ENCODE measurements at places on chromosomes 4 and X.

- peak; percentile 7 for DNase-seq
These were observed 327 bp downstream of the PNPLA4 start for GRCh38 chrX:7926914-7927258.

- DNase-seq, result no peak
These were observed 72.5 kb downstream of the COX7B2 start for GRCh38 chr4:46836584-46836983.

DNA sequence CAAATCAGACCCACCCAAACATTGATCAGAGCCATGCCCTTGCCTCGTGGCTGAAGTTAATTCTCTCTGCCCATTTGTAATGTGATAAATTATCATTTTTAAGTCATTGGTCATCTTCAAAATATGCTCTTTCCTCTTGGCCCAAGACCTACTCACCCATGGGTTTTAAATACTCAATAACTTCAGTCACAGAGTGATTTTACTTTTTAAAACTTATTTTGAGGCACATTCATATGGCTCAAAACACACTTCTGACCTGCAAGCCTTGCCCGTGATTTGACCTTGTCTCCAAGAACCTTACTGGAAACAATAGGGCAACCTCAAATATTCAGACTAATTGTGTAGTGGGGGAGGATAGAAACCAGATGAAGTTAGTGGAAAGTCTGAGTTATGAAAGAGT is 176.2 kb upstream of the LNX1 start:
- no peak for DNase-seq

- DNase-seq, result no peak
These were observed 3.3 kb upstream of the RAB33B start for GRCh38 chr4:139450586-139450985.

DNA sequence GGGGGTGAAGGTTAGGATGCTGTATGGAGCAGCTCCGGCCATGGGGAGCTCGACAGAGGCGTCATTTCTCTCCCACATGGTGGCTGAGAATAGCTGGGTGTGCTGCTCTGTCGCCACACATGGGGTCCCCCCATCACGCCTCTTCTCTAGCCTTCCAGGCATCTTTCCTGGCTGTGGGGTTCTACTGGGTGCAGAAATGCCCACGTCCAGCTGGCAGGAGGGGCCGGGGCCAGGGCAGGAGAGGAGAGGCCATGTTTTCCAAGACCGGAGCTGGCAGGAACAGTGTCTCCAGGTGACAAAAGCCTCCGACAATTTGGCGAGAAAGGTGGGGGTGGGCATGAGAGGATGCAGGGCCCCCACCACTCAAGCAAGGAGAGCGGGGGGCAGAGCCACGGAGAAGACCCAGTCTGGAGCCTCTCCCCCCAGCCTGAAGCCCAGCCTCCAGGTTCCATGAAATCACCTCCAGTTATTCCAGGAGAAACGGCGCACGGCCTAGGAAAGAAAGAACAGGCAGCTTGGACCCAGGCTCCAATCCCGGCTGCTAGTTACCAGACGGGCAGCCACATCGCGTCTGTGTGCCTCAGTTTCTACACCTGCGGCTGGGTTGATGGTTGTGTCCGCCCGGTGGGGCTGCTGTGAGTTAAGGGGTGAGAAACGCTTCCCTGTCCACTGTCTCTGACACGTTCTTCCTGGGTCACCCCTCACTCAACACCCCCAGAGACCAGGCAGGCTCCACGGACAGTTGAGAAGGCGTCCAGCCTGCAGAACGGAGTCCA is 27.4 kb upstream of the SPON2 start:
- DNase-seq, result peak; percentile 5

GRCh38 chr4:110289601-110290100 is 91.2 kb upstream of the ELOVL6 start:
- DNase-seq, result no peak

DNA sequence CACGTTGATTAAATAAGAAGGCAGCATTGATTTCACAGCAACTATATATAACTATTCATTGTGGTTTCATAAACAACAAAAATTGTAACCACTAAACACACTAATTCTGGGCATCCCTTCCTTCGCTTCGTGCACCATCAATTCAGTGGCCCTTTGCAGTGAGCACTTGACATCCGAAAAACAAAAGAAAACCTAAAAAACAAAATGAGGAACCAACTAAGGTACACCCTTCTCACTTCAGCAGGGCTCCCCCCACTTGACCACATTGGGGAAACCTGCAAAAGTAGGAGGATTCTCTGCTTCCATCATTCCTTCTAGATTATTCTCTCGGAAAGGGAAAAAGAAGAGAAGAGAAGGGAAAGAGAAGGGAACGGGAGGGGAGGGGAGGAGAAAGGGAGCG is 28.3 kb downstream of the NBDY start:
- no peak for DNase-seq

DNA sequence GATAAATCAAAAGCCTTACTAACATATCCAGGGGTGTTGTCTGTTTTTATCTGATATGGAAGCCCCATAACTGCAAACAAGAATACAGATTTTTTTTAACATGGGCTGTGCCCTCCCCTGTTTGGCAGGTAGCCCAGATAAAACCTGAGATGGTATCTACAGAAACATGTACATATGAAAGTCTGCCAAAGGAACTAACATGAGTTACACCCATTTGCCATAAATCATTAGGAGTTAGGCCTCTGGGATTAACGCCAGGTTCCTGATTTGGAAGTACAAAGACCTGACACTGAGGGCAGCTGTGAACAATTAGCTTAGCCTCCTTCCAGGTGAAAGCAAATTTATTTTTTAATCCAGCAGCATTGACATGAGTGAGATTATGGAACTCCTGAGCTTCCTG is 264.3 kb downstream of the TECRL start:
- DNase-seq, result no peak

DNA sequence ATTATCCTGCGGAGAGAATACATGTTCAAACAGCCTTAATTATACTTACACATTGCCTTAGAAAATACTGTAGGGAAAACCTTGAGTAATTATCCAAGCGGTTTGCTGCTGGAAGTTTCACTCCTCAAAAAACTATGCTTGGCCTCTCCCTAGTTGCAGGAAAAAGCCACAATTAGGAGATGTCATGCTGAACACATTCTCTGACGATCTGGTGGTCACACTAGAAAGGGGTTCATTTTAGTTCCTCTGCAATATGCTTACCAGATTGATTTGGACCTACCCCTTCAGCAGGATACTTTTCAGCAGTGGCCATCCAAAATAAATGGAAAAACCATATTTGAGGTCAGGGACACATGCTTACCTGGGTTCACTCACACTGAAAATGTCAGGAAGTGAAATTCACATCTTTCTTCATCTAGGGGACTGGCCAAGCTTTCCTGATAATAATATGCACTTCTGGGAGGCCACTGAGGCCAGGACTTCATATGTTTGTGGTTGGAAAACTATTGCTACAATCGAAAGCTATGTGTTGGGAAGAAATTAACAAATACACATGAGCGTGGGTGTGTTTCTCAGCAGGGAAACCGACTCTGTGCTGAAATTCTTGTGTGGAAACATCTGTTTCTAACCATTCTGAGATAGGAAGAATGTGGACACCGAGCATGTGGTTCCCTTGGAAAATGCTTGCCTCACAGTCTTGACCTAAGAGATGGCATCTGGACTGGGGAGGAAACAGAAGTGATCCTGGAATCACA is 68.8 kb downstream of the ATXN3L start:
- no peak for DNase-seq

DNA sequence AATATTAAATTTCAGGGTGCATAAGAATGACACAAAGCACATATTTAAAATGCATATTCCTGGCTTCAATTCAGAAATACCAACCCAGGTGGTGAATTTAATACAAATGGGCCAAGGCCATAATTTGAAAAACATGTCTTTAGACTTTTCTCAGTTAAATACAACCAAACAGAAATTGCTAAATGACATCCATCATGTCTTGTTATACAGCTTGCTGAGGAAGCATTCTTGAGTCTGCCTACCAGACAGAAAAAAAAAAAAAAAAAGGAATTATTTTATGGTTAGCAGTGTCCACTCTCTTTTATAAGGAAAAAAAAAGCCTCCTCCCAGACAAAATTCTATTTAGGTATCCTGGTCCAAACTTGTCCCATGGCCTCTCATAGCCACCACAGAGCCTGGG is 119.1 kb downstream of the PAPSS1 start:
- no peak for DNase-seq

GRCh38 chr4:13918991-13919441 is 291.5 kb upstream of the BOD1L1 start:
- no peak for DNase-seq

DNA sequence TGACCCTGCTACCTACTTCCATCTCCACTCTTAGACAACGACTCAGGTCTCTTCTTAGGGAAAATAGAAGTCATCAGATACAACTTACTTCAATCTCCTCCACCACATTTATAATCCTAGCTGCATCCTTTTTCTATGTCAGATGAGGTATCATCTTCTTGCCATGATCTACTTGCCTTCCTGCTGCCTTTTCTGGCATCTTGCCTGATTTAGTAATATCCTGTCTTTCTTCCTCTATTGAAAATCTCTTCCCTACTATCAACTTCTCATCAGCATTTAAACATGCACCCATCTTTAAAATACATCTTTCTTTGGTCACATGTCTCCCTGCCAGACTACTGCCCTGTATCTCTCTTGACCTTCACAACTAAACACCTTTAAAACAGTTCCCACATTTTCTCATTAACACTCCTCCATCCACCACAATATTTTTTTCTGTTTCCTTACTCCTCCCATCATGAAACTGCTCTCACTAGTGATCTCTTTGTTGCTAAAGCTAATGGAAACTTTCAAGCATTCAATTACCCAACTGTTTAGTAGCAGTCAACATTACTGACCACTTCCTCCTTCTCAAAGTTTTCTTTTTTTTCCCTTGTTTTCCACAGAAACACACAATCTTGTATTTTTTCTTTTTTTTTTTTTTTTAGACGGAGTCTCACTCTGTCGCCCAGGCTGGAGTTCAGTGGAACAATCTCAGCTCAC is 100.8 kb upstream of the CXorf66 start:
- no peak for DNase-seq

- DNase-seq, result no peak
These were observed 97.5 kb downstream of the FANCB start for GRCh38 chrX:14775416-14775815.

DNA sequence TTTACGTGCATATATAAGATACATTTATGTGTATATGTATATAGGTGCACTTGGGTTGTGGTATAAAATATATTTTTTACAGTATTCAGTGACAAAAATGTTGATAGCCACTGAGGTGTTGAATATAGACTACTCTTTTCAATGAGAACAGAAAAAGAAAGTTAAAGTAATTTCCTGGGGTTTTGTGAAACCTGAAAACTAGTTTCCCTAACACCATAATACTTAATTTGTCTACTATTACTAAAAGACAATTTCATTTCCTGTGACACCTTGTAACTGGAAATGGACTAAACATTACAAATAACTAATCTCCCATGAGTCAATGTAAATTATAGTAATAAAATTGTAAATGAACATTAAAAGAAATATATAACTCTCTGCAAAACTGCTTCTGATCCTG is 32.0 kb upstream of the MAP9 start:
- DNase-seq, result no peak

DNA sequence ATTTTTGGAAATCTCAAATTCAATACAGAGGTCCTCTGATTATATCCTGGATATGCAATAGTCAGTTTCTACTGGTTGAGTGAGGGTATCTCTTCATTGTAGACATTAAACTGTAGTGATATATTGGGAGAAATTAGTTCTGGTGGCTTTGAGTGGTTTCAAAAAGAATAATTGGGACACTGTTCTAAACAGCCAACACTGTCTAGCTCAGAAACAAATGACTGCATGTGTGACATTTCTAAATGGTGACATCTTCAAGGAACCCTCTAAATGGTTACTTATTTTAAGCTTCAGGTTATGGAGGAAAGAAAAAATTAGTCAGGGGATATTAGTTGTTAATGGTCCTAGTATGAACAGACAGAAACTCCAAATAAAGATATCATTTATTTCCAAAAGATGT is 186.2 kb downstream of the LARP7 start:
- no peak for DNase-seq

DNA sequence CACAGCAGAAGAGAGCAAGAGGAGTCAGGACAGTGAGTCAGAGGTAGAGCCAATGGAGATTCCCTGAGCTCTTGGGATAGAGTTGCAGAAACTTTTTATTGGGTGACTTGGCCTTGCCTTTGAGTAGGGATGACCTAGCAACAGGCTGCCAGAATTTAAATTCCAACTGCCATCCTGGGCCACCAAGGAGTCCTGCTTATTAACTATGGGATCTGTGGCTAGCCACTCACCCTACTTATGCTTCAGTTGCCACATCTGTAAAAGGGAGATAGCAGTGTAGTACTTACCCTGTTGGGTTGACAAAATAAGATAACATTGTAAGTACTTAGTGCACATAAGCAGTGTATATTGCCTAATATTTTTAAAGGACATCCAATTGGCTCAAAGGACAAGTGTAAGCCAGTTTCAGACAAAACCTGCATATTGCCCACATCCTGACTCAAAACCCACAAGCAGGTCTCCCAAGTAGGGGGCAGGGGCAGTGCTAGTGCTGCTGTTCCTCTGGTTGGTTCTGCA is 43.5 kb upstream of the TMEM164 start:
- no peak for DNase-seq

GRCh38 chrX:150729956-150730355 is 36.8 kb downstream of the MTMR1 start:
- DNase-seq, result no peak

DNA sequence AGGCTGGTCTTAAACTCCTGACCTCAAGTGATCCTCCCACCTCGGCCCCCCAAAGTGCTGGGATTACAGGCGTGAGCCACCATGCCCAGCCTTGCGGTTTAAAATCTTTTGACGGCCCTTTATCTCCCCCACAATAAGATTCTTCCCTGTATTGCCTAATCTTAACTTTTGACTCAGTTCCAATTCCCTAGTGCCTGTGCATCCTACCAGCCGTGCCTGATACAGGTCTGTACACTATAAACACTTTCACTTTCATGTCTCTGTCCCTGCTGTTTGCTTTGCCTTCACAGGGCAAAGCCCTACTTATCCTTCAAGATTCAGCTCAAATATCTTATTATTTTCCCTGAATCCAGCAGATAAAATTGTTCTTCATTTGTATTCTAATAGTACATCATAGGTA is 74.6 kb downstream of the WDR44 start:
- DNase-seq, result no peak

- no peak for DNase-seq
These were observed at the start of gene GPC4 for GRCh38 chrX:133415276-133416105. GPC4 (minus strand) TSS chrX:133415489; CDS start chrX:133414965, 524 bp downstream.

- DNase-seq, result no peak
These were observed 113.5 kb downstream of the VSIG4 start for GRCh38 chrX:65926095-65927019.
